Muscle of leg (tissue), 16 donors: ENCODE measurements at places on chromosomes 6 and 20. TPM values are rescaled to one million over a fixed set of nuclear protein-coding genes. Genes with fewer than 3 reads are reported as not detected.

DNA sequence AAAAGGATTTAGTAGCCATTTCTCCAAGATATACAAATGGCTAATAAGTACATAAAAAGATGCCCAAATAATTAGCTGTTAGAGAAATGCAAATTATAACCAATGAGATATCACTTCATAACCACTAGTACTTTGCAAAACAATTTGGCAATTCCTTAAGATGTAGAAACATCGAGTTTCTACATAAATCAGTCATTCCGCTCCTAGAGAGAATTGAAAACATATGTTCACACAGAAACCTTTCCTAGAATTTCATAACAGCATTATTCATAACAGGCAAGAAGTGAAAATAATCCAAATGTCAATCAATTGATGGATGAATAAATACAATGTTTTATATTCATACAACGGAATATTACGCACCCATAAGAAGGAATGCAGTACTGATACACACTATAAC, 20.5 kb upstream of the NT5E start:
- no peak overlapping the region for H3K27ac ChIP-seq
- no peaks in the 10 kb centered on the region for H3K36me3 ChIP-seq
- no peaks in the 10 kb centered on the region for H3K27me3 ChIP-seq
- no peaks in the 10 kb centered on the region for H3K4me1 ChIP-seq
- no peak overlapping the region for H3K4me3 ChIP-seq
- peak; percentile 42 for DNase-seq

PRRT1 gene
- 1.4 TPM for polyA plus RNA-seq

FAM83B gene
- 3.8 TPM for polyA plus RNA-seq

RFX6 gene
- polyA plus RNA-seq, result not detected

GRCh38 chr20:13831476-13831875, 46.6 kb downstream of the NDUFAF5 start:
- no peak overlapping the region for H3K27ac ChIP-seq
- H3K4me3 ChIP-seq, result no peak overlapping the region
- no peaks in the 10 kb centered on the region for H3K4me1 ChIP-seq
- DNase-seq, result no peak
- H3K27me3 ChIP-seq, result no peaks in the 10 kb centered on the region

RIN2 gene
- polyA plus RNA-seq, result 28.6 TPM

DNA sequence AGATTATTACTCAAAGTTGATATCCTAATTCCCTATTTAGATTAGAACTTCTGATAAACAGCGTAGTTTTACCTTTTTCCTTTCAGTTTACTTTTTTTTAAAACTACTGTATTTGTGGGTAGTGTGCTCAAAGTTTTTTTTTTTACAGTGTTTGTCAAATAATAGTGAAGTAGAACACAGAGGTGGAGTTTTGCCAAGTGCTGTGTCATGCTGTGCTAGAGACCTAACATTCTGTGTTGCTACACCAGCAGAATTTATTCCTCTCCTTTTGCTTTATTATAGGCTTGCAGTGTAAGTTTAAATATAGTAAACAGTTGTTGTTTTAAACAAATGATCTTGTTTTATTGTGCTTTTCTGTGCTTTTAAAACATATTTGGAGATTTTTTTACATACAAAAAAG, 125.4 kb downstream of the HIVEP1 start:
- H3K36me3 ChIP-seq, result peaks cover 26% of the 10 kb centered on the region
- no peak overlapping the region for H3K27ac ChIP-seq
- H3K4me3 ChIP-seq, result no peak overlapping the region
- peak; percentile 65 for DNase-seq
- no peaks in the 10 kb centered on the region for H3K27me3 ChIP-seq
- no peaks in the 10 kb centered on the region for H3K4me1 ChIP-seq

- no peak overlapping the region for H3K4me3 ChIP-seq
- no peaks in the 10 kb centered on the region for H3K36me3 ChIP-seq
- no peak overlapping the region for H3K27ac ChIP-seq
- no peak for DNase-seq
- no peaks in the 10 kb centered on the region for H3K27me3 ChIP-seq
- no peaks in the 10 kb centered on the region for H3K4me1 ChIP-seq
These were observed 120.3 kb downstream of the IMPG1 start for GRCh38 chr6:75952128-75952527.

TSPO2 gene
- polyA plus RNA-seq, result 0.68 TPM

GRCh38 chr20:54345301-54345724, 130.1 kb upstream of the DOK5 start:
- H3K27me3 ChIP-seq, result no peaks in the 10 kb centered on the region
- no peaks in the 10 kb centered on the region for H3K4me1 ChIP-seq
- DNase-seq, result no peak
- no peaks in the 10 kb centered on the region for H3K36me3 ChIP-seq
- no peak overlapping the region for H3K4me3 ChIP-seq
- H3K27ac ChIP-seq, result no peak overlapping the region

GGTLC1 gene
- not detected for polyA plus RNA-seq

DNA sequence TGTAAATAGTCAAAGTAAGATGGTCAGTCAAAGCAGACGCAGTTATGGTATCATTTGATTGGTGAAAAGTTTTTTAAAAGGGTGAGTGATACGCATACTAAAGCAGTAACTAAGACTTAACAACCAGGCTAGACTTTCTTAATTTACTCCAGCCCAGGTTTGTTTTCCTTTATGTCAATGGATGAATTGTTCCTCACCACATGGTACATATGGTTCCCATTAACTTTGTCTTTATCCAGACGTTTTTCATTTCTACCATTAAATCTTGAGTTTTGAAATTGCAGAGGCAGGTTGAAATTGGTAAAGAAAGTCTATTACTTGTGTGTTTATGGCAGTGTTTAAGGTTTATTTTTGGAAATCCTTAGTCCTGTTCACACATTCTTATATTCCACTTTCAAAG, 98.5 kb upstream of the SCGN start:
- H3K27me3 ChIP-seq, result no peaks in the 10 kb centered on the region
- no peaks in the 10 kb centered on the region for H3K4me1 ChIP-seq
- no peak overlapping the region for H3K27ac ChIP-seq
- H3K36me3 ChIP-seq, result no peaks in the 10 kb centered on the region
- H3K4me3 ChIP-seq, result no peak overlapping the region
- peak; percentile 37 for DNase-seq

SMPDL3A gene
- 12.3 TPM for polyA plus RNA-seq

SNX14 gene
- 51.5 TPM for polyA plus RNA-seq

GRCh38 chr6:75278474-75279077, 6.0 kb downstream of the TMEM30A start:
- H3K36me3 ChIP-seq, result no peaks in the 10 kb centered on the region
- no peak for DNase-seq
- no peak overlapping the region for H3K4me3 ChIP-seq
- H3K27me3 ChIP-seq, result no peaks in the 10 kb centered on the region
- H3K27ac ChIP-seq, result no peak overlapping the region
- peaks cover 2% of the 10 kb centered on the region for H3K4me1 ChIP-seq

GRCh38 chr20:57244627-57245214, 21.7 kb downstream of the BMP7 start:
- H3K4me3 ChIP-seq, result no peak overlapping the region
- peaks cover 3% of the 10 kb centered on the region for H3K4me1 ChIP-seq
- H3K27me3 ChIP-seq, result peaks cover 2% of the 10 kb centered on the region
- no peaks in the 10 kb centered on the region for H3K36me3 ChIP-seq
- no peak for DNase-seq

JPH2 gene
- 110 TPM for polyA plus RNA-seq

DNA sequence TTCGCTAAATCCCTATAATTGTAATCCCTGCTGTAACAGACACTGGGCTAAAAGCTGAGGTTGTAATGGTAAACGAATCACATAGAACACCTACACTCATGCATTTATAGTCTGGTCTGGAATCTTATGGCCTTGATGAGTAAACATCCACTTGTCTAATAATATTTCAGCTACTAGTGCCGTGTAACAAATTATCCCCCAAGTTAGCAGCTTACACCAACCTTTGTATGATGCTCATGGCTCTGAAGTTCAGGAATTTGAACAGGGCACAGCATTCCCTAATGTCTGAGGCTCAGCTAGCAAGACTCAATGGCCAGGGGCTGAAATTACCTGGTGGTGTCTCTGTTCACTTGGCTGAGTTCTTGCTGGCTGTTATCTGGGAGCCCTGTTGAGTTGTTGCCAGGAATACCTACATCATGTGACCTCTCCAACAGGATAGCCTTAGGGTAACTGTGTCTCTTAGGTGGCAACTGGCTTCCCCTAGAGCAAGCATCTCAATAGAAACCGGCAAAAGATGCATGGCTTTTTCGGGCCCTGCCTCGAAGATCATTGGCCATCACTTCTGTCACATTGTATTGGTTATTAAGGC, 100.9 kb upstream of the TMEM170B start:
- H3K27ac ChIP-seq, result no peak overlapping the region
- no peaks in the 10 kb centered on the region for H3K27me3 ChIP-seq
- DNase-seq, result no peak
- H3K4me3 ChIP-seq, result no peak overlapping the region
- no peaks in the 10 kb centered on the region for H3K4me1 ChIP-seq

DYNLT2 gene
- 2.9 TPM for polyA plus RNA-seq

TMEM244 gene
- polyA plus RNA-seq, result not detected

DNA sequence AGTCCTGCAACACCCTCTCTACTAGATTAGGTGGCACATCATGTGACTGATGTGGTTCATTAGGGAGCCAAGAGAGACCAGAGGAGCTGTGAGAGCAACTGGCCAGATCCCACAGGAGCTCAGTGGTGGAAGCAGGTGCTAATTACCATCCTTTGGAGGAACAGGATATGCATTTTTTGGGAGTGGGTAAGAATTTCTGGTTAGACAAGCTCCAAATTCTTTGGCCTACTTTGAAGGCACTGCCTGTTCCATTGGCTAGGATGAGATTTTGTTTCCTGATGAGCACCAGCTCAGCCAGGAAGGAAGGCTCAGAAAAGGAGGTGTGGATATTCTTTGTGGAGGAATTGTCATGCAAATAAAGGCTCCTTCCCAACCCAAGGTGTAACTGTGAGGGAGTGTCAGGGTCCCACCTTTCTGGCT, 130.3 kb upstream of the BMP2 start:
- no peak overlapping the region for H3K27ac ChIP-seq
- H3K4me1 ChIP-seq, result peaks cover 3% of the 10 kb centered on the region
- H3K36me3 ChIP-seq, result no peaks in the 10 kb centered on the region
- no peak for DNase-seq
- H3K4me3 ChIP-seq, result no peak overlapping the region

TM9SF4 gene
- 55.4 TPM for polyA plus RNA-seq

WFDC5 gene
- polyA plus RNA-seq, result not detected

DNA sequence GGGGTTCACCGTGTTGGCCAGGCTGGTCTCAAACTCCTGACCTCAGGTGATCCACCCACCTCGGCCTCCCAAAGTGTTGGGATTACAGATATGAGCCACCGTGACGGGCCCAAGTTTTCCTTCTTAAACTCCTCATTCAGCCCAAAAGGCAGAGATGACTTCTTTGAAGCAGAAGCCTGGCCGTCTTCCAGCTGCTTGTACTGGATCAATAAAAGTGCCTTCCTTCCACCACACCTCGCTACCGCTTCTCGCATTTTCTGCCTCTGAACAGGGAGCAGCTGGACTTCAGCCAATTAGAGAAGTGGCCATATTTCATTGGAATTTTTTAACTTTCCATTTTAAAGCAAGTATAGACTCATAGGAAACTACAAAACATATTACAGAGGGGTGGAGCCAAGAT, 241.1 kb downstream of the PREX1 start:
- H3K36me3 ChIP-seq, result no peaks in the 10 kb centered on the region
- no peak for DNase-seq
- peaks cover 21% of the 10 kb centered on the region for H3K27me3 ChIP-seq

SLC22A16 gene
- polyA plus RNA-seq, result 0.29 TPM

- H3K27ac ChIP-seq, result no peak overlapping the region
- H3K4me3 ChIP-seq, result no peak overlapping the region
- H3K27me3 ChIP-seq, result peaks cover 15% of the 10 kb centered on the region
- H3K4me1 ChIP-seq, result no peaks in the 10 kb centered on the region
- no peak for DNase-seq
These were observed 11.1 kb downstream of the CDH4 start for GRCh38 chr20:61263084-61263695.

CPNE5 gene
- polyA plus RNA-seq, result 16.3 TPM

C20orf141 gene
- not detected for polyA plus RNA-seq

DNA sequence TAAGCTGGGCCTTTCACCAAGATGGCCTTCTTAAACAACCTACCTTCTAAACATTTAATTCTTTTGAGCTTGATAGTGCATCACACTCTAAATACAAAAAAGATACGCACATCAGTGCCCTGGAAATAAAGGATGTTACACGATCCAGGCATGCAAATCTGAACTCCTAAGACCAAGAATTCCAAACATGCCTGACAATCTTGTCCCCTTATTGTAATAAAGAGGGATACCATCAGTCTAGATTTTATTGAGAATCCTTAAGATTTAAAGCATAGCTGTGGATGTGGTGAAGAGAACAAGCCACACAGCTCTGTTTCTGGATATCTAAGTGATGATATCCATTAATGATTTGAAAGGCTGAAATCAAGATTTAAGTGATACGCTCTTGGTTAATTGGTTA, 13.0 kb downstream of the ZNF451 start:
- no peak overlapping the region for H3K4me3 ChIP-seq
- H3K27ac ChIP-seq, result no peak overlapping the region
- H3K4me1 ChIP-seq, result no peaks in the 10 kb centered on the region

GRCh38 chr6:42572523-42572922, 8.7 kb downstream of the UBR2 start:
- peaks cover 11% of the 10 kb centered on the region for H3K36me3 ChIP-seq
- H3K27ac ChIP-seq, result no peak overlapping the region
- no peak overlapping the region for H3K4me3 ChIP-seq
- no peaks in the 10 kb centered on the region for H3K4me1 ChIP-seq
- DNase-seq, result no peak
- H3K27me3 ChIP-seq, result no peaks in the 10 kb centered on the region

PSORS1C2 gene
- polyA plus RNA-seq, result 0.25 TPM

XKR7 gene
- 0.07 TPM for polyA plus RNA-seq
